Activated T-cell treated with anti-CD3 and anti-CD28 coated beads, Interleukin-2, amount 50 U/mL, for 4 hours (primary cell): ENCODE measurements at places on chromosomes 2 and 18. TPM values are rescaled to one million over a fixed set of nuclear protein-coding genes. Genes with fewer than 3 reads are reported as not detected.

GRCh38 chr18:51442012-51442411 is 244.5 kb upstream of the MEX3C start:
- DNase-seq = no peak

GRCh38 chr18:10558243-10558966 is 32.6 kb downstream of the NAPG start:
- DNase-seq = no peak

Gene MRO
- not detected for total RNA-seq

Gene SH2D6
- 0.40 TPM for total RNA-seq
